KG1 (cell line): ENCODE measurements at places on chromosomes 7 and 10.

DNA sequence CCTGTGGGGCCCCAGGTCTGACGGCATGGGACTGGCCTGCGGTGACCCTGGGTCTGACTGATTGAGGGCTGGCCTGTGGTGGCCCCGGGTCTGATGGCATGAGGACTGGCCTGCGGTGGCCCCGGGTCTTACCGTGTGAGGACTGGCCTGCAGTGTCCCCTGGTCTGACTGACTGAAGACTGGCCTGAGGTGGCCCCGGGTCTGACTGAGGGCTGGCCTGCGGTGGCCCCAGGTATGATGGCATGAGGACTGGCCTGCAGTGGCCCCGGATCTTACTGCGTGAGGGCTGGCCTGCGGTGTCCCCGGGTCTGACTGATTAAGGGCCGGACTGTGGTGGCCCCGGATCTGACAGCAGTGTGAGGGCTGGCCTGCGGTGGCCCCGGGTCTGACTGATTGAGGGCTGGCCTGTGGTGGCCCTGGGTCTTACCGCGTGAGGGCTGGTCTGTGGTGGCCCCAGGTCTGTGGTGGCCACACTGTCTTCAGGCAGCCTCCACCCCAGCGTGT lies 10.9 kb downstream of the JAKMIP3 start:
- no peak for DNase-seq

GRCh38 chr7:157898261-157898660 lies 561.5 kb downstream of the DNAJB6 start:
- DNase-seq: no peak

- no peak for DNase-seq
Observed at GRCh38 chr7:24378871-24379616, 95.1 kb downstream of the NPY start.

DNA sequence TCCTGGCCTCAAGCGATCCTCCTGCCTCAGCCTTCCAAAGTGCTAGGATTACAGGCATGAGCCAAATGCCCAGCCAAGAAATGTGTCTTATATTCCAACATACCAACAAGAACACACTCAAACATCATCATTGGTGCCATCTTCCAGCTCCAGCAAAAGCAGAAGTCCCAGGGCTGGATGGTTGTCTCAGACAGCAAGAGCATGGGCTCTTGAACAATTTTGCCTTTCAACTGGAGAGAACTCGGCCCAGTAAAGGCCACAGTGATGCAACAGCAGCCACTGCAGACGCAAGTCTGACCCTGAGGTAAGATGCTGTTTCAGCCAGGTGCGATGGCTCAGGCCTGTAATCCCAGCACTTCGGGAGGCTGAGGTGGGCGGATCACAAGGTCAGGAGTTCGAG lies 52.8 kb upstream of the NFE2L3 start:
- no peak for DNase-seq

- no peak for DNase-seq
Observed at GRCh38 chr7:65287023-65287422, 86.6 kb upstream of the ZNF92 start.

GRCh38 chr7:44853391-44853790 lies 5.5 kb upstream of the H2AZ2 start:
- DNase-seq: no peak
